ENCODE measurements at places on chromosomes 2 and 18.

GRCh38 chr2:21067859-21068537 is 24.1 kb upstream of the APOB start:
- DNase-seq, result no peak

DNA sequence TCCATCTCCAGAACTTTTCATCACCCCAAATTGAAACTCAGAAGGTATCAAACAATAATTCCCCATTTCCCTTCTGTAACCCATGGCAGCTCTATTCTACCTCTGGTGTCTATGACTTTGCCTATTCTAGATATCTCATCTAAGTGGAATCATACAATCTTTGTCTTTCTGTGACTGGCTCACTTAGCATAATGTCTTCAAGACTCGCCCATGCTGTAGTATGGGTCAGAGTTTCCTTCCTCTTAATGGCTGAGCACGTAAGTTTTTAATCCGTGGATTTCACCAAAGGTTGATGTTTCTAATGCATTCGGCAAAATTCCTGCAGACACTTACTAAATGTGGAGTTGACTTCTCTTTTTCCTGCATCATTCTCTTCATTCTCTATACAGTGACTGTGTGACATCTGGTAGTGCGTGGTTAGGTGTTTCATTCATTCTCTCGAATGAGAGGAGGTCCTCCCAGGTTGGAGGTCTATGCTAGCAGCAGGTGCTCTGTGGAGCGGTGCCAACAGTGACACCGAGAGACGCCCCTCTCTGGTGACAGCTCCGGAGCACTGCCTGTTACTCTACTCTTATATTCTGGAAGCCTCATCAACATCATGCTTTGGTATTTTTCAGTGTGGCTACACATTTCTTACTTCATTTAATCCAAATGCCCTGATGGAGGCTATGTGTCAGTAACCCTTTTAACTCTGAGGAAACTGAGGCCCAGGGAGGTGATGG is 50.1 kb downstream of the ATOH8 start:
- DNase-seq, result no peak

- peak; percentile 72 for DNase-seq
Measured at GRCh38 chr2:73291093-73291460, 2.3 kb downstream of the EGR4 start.

DNA sequence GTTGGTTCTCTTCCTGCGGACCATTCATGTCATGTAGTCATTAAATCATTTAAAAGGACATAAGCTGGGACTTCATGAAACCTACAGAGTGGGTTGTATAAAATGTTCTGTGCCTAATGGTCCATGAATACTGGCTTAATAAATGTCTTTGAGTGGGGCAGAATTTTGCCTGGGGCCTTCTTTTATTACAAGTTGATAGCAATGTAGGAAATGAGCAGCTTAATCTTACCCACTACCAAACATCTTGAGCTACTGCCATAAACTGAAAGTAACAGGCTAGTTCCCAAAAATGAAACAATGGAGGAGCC is 130.9 kb downstream of the TMEM17 start:
- no peak for DNase-seq

- DNase-seq, result no peak
Measured at GRCh38 chr2:196275646-196276352, 104.4 kb upstream of the STK17B start.

DNA sequence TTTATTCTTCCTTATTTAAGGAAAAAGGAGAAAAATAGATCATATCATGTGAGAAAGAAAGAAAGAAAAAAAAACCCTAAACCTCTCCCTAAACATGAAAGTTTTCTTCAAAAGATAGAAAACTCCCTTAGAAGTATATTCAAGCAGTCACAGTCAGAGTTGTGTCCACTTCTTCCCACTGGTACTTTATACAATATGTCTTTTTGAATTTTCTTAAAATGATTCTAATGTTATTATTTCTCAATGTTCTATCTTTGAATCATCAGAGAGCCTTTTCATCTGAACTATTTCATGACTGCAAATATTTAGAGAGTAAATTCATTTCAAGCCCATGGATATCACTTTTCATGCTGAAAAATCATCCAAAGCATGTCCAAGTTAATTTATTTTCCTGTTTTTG is 205.2 kb upstream of the SPOPL start:
- DNase-seq, result no peak

GRCh38 chr2:4122726-4123125 is 419.4 kb downstream of the DCDC2C start:
- no peak for DNase-seq

DNA sequence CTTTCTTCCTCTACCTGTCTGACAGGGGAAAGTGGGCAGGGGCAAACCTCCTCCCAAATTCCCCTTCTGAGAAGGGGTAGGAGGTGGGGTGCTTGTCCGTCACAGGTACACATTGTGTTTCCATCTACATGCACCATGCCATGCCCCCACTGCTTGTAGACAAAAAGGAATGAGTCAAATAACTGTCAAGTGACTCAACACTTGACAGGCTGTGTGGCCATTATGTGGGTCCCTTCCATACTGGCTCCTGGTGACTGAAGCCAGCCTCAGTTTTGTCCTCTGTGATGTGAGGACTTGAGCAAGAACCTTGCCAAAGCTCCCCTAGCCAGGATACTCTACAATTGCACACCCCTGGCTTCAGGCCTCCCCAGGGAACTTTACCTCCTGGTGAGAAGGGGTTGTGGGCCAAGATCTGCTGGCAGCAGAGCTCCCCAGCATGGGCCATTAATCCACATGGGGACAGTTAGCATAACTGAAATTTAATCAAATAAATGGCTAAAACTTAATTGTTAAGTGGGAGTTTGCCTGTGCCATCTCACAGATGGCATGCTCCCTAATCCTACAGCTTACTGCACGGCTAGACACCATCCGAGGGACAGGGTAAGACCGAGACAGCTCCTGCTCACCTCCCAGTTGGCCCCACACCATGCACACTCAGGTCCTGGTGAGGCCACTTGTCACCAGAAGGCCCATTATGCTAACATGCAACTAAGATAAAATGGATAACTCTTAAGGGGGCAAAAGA is 140.2 kb downstream of the BCL11A start:
- no peak for DNase-seq

- no peak for DNase-seq
Measured at GRCh38 chr2:173195100-173195499, 119.5 kb downstream of the MAP3K20 start.

GRCh38 chr18:30271716-30272115 is 770.8 kb downstream of the DSC3 start:
- no peak for DNase-seq

DNA sequence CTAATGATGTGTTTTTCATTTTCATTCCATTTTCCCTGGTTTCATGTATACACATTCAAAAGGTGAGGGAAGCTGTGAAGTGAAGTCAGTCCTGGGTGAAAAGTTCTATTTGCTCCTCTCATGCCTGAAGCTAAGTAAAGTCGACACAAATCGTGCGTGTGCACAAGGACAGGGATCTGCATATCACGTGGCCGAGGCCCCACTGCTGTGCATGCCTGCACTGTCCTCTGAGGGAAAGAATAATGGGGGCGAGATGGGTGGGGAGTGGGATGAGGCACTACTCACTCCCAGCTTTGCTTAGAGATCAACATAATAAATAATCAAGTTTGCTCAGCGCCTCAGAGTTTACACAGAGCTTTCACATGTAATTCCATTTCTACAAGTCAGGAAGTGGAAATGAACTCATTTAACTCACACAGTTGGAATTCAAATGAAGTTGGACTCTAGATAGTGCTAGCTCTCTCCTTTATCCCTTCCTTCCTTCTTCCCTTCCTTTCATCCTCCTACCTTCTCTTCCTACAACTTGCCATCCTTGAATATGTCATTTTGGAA is 5.1 kb upstream of the PTPRM start:
- no peak for DNase-seq

- no peak for DNase-seq
Measured at GRCh38 chr2:172919732-172920131, 155.9 kb upstream of the MAP3K20 start.

DNA sequence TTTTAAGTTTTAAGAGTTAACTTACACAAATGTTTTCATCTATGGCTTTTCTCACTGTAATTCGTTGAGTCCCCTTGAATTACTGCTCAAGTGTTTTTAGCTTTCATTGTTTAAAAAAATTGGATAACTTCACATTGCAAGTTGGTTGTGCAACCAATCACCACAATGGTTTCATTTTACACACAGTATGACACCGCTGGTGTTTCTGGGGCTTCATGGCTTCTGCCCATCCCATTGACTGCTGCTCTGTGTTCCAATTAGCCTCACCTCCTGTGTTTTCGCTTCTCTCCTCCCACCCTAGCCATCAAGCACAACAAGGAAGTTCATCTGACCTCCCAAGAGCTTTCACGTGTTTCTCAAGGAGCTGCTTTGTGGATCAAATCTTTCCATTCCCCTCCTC is 199.1 kb upstream of the CHAC2 start:
- no peak for DNase-seq

DNA sequence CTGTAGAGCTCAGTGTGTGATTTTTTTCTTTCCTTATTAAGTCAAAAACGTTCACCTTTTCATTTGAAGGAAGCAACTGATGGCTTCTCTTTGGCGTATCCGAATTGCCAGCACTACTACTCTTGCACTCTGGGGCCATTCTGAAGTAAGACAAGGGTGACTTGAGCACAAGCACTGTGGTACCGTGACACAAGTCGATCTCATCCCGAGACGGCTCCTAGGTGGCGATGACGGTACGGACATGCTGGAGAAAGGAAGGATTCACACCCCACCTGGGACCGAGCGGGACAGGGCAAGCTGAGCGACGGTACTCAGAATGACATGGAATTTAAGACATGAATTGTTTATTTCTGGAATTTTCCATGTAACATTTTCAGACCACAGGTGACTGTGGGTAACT is 36.8 kb upstream of the LDLRAD4 start:
- no peak for DNase-seq

GRCh38 chr2:152611458-152612231 is 105.6 kb downstream of the PRPF40A start:
- peak; percentile 34 for DNase-seq

DNA sequence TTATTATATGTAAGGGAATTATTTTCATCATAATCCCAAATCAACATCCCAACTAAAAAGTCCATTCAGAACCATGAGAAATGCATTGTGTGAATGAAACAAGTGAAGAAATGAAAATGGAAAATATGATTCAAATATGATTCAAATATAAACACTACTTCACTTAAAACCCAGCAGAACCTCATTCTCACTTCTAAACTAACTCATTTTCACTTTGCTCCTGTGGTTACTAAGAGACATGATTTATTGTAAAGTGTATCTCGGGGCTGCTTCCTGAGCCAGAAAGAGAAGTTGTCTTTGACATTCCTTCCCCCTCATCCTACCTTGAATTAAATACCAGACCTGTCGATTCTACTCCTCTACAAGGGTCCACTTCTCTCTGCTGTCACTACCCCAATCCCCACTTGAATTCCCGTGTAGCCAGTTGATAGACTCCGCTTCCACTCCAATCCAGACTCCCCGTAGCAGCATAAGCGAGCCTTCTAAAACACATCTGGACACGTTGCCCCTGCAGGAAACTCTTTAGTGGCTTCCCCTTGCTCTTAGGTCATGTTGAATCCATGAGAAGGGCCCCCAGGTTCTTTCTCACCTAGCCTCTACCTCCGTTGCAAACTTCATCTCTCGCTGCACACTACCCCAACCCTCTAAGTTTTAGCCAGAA is 697.0 kb upstream of the ID2 start:
- no peak for DNase-seq

DNA sequence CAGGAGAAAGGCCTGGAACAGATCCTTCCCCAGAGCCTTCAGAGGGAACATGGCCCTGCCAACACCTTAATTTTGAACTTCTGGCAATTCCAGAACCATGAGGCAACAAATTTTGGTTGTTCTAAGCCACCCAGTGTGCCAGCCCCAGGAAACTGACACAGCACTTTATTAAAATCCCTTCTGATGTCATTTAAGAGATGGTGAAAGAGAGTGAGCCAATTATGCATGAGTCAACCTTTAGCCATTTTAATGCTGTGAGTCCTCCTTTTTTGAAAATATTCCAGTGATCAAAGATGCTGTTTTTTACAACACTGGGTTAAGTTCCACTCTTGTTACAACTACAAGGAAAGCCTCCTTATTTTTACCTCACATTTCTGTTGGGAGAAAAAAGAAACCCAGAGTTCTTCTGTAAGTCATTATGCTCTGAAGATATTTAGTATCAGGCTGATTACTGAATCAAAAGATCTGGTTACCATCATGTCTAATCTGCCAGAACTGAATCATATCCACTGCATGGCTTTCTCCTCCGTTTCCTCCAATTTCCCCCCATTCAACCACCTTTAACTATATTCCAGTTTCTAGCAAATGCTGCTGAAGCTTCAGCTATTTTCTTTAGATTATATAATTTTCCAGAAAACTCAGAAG is 235.4 kb downstream of the TXNL1 start:
- no peak for DNase-seq

GRCh38 chr2:3257166-3257565 is 120.5 kb downstream of the EIPR1 start:
- DNase-seq, result no peak

- no peak for DNase-seq
Measured at GRCh38 chr2:172888714-172889669, 153.3 kb downstream of the RAPGEF4 start.

- DNase-seq, result no peak
Measured at GRCh38 chr18:12371590-12371989, 5.4 kb downstream of the AFG3L2 start.

- no peak for DNase-seq
Measured at GRCh38 chr2:68993660-68994059, 19.2 kb downstream of the GKN1 start.

GRCh38 chr2:186913870-186914269 is 64.9 kb upstream of the ZSWIM2 start:
- no peak for DNase-seq

- no peak for DNase-seq
Measured at GRCh38 chr2:235850289-235850688, 317.9 kb downstream of the GBX2 start.

DNA sequence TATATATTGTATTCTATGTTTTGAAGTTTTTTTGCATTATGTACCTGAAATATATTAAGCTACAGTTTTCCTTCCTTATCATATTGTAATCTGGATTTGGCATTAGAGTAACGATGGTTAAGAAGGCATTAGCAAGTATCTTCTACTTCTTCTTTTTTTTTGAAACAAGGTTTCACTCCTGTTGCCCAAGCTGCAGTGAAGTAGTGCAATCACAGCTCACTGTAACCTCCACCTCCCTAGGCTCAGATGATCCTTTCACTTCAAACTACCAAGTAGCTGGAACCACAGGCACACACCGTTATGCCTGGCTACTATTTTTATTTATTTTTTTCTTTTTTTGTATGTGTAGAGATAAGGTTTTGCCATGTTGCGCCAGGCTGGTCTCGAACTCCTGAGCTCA is 201.1 kb downstream of the ZNF804A start:
- DNase-seq, result no peak

- no peak for DNase-seq
Measured at GRCh38 chr2:165536851-165537499, 67.5 kb downstream of the CSRNP3 start.

- no peak for DNase-seq
Measured at GRCh38 chr2:201852462-201852861, 46.1 kb downstream of the CDK15 start.

GRCh38 chr2:62112179-62112578 is 83.7 kb upstream of the B3GNT2 start:
- DNase-seq, result no peak
